ENCODE measurements at places on chromosomes 1 and 21.

DNA sequence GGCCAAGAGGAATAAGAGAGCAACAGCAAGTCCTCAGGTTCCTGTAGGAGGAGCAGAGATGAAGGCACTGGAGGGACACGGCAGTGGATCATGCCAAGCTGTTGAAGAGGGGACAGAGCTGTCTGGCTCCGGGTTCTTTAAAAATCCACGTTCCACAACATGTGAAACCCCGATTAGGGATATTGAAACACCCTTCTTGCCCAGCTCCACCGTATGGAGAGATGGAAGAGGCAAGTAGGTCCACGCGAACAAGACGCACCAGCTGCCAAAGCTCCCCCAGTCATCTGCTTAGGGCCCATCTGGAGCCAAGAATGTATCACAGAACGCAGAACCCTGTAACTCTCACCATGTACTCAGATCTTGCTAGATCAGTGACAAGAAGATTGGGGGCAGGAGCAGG lies 3.9 kb downstream of the C1orf198 start:
- DNase-seq, result no peak

GRCh38 chr1:181541947-181542346 lies 58.6 kb downstream of the CACNA1E start:
- no peak for DNase-seq

DNA sequence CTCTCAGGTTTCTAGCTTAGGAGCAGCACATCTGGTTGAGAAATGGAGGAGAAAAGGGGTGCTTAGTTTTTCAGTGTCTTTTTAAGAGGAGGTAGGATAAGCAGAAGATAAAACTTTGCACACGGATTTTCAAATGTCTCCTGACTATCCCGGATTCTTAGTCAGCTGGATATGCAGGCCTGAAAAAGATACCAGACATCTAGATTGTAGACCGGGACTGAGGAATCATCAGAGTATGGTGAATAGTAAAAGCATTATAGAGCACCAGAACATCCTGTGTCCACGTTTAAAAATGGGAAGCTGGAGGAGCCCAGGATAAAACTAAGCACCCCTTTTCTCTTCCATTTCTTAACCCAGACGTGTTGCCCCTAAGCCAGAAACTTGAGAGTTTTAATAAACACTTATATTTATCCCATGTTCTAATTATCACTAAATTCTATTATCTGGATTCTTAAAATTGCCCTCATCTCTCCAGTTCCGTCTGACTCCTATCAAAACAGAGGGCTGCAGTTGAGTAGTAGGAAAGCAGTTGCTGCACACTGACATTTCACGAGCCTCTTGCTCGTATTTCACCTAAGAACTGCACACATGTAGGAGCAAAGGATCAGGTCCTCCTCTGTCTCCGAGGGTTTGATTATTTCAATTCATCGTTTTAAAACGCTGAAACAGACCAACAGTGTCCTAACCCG lies 609 bp downstream of the PIGK start:
- DNase-seq, result peak; percentile 81

DNA sequence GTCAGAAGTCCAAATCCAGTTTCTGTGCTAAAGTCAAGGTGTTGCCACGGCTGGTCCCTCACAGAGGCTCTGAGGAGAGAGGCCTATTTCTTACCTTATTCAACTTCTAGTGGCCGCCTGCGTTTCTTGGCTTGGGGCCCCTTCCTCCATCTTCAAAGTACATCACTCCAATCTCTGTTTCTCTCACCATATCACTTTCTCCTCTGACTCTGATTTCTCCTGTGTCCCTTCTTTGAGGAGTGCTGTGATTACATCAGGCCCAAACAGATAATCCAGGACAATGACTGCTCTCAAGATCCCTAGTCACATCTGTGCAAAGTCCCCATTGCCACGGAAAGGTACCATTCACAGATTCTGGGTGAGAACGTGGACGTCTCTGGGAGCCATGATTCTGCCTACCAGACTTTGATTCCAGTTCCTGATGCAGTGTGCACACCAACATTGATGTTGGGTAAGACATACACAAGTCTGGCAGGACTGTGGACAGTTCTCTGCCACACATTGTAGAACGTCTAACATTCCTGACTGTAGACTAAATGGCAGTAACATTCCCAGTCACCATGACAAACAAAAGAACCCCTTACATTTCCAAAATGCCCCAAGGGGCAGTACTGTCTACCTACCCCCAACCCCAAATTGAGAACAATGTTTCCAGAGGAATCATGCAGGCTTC lies 43.0 kb upstream of the ITPKB start:
- DNase-seq, result no peak

DNA sequence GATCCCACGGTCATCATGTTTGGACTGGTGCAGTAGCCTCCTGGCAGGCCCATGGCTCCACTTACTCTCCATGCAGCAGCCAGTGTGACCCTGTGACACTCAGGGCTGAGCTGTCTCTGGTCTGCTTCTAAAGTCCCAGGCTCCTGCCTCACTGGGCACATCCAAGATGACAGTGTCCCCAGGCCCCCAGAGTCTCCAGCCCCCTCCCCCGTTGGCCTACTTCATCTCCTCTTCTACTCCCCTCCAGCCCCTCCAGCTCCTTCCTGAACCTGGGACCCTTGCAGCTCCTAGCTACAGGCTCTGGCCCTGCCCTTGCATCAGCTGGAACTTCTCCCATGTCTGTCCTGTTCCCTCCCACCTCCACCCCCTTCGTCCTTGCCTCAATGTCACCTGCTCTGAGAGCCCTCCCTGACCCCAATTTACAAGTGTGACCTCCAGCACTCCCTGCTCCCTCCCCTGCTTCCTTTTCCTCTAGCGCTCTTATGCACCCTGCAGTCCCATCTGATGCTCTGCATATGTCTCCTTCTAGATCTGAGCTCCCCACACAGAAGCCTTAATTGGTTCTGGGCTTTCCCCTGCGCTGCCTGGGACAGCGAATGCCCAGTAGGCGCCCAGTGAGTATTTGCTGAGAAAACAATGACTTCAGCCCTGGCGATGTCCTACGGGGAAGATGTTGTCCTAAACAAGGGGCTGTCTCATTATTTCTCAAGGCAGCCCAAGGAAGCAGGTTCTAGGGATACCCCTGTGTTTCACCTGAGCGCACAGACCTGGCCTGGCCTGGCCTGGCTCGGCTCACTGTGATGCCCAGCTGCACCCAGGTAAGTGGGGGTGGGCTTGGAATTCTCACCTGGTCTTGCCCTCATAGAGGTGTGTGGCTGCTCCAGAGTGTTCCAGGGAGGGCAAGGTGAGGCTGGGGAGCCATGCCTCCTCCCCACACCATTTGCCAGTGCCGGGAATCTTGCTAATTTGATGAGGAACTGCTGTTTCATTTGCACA lies 600.6 kb downstream of the PTPRU start:
- DNase-seq, result no peak

DNA sequence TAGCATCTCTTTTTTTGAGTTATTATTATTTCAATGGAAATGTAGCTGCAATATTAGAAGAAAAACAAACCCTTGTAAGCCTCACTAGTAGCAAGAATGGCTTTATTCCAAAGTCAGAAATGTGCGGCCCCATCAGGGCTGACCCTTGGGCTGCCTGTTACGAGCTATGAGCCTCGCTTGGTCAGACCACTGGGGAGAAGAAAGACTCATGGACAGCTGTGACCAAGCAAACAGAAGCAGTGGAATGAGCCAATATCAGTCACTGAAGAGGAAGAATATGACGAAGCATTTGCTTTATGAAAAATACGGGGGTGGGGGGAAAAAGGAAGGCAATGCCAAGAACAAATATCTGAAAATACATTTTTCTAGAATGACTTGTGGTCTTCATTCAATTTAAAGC lies 504.5 kb downstream of the LMO4 start:
- DNase-seq, result no peak

DNA sequence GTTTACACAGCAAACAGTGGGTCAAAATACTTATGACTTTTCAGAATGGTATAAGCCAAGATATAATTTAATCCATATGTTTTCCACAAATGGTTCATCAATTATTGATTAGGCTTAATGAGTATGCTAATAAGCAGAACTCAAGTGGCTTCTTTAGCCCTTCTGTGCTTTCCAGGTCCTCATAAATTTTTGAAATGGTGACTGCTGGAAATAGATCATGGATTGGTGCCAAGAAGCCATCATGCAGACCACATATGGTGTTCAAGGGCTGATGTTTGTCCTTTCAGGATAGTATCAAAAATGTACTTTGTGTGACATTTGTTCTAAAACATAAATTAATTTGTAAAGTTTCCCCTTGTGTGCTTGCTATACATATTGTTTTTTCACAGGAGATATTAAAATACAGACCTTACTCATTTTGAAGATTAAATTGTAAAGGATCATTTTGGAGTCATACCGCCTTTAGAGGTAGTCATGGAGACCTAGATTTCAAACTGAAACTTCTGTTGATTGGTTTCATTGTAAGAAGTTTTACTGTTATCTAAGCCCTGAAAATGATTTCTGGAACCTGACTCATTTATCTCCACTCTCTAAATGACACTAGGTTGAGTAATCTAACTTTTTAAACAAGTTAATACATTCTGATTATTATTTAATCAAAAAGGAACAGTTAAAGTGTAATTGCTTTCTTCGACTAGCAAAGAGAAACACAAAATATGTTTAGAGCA lies 507.9 kb downstream of the PLA2G4A start:
- DNase-seq, result no peak

GRCh38 chr1:172448995-172449584 lies 5.2 kb upstream of the PIGC start:
- DNase-seq, result peak; percentile 85

GRCh38 chr1:77562596-77563150 lies 119.8 kb downstream of the ZZZ3 start:
- DNase-seq, result no peak

- DNase-seq, result no peak
Observed at GRCh38 chr1:184499616-184500015, 112.8 kb downstream of the C1orf21 start.

DNA sequence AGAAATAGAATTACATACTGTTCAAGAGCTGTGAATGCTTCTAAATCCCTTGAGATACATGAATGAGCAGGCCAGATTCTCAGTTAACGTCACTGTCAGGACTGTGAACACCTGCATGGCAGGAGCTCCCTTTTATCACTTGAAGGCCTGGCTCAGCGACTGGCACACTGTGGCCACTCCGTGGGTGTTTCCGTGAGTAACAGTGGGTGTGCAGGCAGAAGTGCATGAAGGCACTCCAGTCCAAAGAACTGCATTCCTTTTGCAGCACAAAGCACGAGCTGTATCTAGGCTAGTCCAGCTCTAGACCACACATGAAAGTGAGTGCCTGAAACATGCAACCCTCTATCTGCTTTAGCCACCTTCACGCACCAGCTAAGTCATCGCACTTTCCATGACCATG lies 9.6 kb upstream of the SIM2 start:
- DNase-seq, result no peak

DNA sequence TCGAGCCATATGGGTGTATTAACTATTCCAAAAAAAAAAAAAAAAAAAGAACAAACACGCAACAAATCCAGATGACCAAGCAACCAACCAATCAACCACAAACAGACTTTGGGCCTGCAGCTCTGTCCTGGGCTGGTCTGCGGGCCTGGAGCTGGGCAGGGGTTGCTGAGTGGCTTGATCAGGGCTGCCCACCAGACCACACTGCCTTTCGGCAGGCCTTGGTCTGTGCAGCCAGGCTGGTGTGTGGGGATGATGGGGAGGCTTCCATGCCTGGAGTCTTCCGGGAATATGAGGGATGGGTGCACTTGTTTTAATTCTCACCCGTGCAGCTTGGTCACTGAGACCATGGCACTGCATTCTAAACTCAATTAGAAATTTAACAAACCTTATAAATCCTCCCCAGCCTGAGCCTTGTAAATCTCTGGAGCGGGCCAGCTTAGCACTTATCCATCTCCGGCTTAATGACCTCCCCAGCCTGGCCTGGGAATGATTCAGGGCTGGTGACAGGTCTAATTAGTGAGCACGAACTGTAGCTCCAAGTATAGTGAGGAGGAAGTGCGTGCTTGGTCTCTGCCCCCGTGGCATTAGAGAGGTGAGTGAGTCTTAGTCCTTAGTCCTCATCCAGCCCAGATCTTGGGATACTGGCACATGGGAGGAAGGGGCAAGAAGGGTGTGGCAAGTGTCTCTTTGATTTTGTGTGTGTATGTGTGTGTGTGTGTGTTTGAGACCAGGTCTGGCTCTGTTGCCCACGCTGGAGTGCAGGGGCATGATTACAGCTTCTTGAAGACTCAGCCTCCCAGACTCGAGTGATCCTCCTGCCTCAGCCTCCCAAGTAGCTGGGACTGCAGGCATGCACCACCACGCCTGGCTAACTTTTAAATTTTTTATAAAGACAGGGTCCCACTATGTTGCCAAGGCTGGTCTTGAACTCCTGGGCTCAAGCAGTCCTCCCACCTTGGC lies 74.6 kb upstream of the CSF3R start:
- no peak for DNase-seq

DNA sequence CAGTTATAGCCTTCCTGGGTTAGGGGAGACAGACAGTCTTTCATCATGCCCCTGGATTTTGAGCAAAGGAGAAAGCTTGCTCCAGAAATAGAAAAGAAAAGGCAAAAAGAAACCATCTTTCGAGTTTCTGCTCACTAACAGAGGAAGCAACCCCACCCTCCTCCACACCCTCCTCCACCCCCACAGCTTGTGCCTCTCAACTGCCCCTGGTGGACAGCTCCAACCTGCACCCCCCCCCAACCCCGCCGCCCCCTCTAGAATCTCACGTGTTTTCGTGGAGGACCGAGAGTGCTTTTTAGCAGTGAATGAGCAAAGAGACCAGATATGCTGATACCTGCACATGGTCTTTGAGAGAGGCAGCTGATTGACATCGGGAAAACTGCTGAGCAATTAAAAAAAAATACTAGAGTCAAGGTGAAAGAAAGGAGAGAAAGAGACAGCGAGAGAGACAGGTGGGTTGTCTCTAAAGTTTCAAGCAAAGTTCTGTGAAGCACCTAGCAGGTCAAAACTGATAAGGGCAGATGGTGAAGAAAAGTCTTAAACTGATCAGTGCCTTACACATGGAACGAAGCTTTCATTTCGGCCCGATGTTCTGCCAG lies 358.3 kb downstream of the KIF26B start:
- DNase-seq, result no peak

GRCh38 chr1:28885977-28886730 lies 28.2 kb upstream of the EPB41 start:
- no peak for DNase-seq

GRCh38 chr1:174049514-174049913 lies 27.4 kb upstream of the RC3H1 start:
- DNase-seq, result no peak

GRCh38 chr1:68916221-68916902 lies 419.5 kb upstream of the DEPDC1 start:
- peak; percentile 99 for DNase-seq

DNA sequence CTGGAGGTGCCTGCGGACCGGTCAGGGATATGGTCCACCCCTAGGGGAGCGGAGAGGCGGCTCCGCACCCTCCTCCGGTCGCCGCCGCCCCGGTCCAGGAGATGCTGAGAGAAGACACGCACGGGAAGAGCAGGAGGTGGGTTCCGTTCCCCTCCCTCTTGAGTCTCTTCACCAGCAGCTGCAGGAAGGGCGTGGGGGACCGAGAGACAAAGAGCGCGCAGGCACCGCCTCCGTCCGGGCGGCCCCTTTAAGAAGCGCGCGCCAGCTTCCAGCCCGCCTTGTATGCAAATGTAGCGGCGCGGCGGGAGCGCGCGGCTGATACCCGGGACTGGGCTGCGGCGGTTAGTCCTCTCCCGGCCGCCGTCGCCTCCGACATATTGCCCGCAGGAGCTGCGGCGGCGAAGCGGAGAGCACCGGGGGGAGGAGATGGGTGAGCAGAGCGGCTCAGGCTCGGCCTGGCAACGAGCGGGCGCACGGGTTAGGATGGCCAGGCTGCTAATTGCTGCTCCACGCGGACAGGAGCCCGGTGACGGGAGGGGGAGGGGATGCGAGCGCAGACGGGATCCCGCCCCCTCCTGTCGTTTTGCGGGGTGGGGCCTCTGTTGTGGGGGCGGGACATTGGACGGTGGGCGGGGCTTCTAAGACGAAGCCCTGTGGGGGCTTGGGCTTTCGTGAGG lies at the start of gene TMEM39B:
Gene TMEM39B (plus strand): TSS at position 318 of the 677 bp plus-strand sequence. CDS start 109 bp downstream, at position 427.
- peak; percentile 85 for DNase-seq

GRCh38 chr1:198936371-198937083 lies 297.7 kb downstream of the PTPRC start:
- DNase-seq, result peak; percentile 75
